Fibroblast of the conjunctiva (primary cell): ENCODE measurements at places on chromosomes 6 and 20.

- DNase-seq: no peak
These were observed 70.9 kb downstream of the REV3L start for GRCh38 chr6:111411978-111412566.

- no peak for DNase-seq
These were observed 119.5 kb downstream of the MYB start for GRCh38 chr6:135300576-135300975.

GRCh38 chr20:50992733-50993457, 30.0 kb downstream of the KCNG1 start:
- DNase-seq: peak; percentile 45

GRCh38 chr6:132865829-132866228, 51.5 kb downstream of the RPS12 start:
- DNase-seq: no peak

DNA sequence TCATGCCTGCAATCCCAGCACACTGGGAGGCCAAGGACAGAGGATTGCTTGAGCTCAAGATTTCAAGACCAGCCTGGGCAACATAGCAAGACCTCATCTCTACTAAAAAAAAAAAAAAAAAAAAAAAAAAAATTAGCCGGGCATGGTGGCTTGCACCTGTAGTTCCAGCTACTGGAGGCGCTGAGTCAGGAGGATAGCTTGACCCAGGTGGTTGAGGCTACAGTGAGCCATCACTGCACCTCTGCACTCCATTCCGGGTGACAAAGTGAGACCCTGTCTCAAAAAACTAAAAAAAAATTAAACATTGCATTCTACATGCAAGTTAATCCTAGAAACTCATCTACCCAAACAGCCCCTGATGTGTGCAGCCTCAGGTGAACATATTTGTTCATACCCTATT, 7.3 kb upstream of the TRAM2 start:
- DNase-seq: no peak

DNA sequence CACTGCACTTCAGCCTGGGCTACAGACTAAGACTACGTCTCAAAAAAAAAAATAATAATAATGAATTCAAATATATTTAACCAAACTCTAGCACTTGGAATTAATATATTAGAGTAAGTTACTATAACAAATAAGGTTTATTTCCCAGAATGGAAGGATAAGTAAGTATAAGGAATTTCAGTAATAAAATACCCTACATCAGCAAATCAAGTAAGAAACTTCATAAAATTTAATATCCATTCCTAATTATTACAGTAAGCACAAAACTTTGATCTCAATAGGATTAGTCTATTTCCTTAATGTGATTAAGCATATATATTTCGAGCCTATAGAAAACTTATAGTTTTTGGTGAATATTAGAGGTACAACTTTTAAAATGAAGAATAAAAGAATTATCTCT, 36.7 kb upstream of the SDHAF4 start:
- no peak for DNase-seq

- no peak for DNase-seq
These were observed 68.5 kb upstream of the SRSF6 start for GRCh38 chr20:43389211-43389610.

DNA sequence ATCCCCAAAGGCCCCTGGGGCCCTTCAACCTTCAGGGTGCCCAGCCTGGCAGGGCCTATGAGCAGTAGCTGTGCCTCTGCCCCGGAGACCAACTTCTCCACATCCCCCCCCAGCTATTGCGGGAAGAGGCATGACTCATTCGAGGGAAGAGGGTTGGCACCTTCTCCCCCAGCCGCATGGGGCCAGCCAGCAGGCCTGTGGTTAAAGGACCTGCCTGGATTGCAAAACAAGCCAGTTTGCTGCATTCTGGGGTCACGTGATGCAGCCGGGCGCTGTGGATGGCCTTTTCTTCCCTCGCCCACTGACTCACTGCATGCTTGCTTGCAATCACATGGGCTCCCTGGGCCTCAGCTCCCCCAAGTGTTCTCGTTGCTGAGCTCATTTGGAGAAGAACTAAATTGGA, 182.5 kb downstream of the MAFB start:
- DNase-seq: peak; percentile 95

DNA sequence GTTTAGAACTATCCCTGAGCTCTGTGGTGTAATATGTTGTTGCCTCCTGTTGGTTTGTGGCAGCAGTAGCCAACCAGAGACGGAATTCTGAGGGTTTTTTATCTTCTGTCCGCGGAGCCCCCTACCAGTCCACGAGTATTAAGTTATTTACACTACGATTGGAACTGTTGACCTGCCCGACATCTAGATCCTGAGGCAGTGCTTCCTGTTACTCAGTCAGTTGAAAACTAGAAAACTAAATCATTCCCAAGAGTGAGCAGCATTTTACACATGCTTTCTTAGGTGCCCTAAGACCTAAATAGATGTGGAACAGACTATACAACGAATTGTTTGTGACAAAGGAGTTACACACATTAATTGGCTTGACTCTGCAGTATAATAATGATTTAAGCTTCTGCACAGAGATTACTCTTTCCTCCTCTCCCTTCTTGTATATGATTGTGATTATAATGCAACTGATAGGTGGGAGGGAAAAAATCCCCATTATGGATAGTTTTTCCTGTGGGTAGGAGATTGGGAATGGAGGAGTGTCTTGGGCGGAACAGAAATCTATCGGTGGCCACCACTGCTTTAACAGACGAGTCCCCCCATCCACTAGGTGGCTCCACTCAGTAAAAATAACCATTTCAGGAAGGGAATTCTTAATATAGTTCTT, 1.7 kb downstream of the LOC128125822 start:
- peak; percentile 32 for DNase-seq

DNA sequence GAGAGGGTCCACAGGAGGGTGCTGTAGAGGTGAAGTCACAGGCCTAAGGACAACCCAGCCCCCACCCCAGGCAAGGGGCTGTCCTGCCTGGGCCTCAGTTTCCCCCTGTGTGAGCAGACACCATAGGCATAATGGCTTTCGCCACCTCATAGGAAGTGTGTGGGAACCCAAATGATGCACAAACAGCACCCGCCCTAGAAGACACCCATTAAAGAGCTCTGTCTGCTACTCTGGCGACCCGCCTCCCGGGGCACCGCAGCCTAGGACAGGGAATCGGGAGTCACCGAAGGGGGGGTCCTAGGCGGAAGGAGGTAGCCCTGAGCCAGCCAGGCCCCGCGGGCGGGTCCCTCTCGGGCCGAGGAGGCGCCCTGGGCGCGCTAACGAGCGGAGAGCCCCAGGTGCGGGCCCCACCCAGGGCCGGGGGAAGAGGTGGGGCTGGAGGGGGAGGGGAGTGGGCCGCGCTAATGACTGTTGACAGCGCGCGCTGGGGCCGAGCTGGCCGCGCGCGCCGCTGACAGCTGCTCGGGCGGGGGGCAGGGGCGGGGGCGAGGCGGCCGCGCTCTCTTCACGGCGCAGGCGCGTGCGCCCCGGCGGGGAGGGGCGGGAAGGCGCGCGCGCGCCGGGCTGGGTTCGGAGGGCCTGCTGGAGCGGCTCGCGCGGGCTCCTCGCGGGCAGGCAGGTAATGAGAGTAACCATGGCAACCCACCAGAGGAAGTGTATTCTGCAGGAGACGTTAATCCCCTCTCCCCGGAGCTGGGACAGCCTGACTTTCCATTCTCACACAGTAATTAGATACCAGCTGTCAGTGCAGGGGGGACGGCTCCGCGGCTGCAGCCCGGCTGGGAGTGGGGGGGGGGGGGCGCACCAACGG, 48.9 kb downstream of the NOL4L start:
- no peak for DNase-seq
